ENCODE measurements at places on chromosomes 1 and 21. TPM values are rescaled to one million over a fixed set of nuclear protein-coding genes. Genes with fewer than 3 reads are reported as not detected.

GRCh38 chr1:34500451-34500850 lies 254.4 kb upstream of the GJB5 start:
- peak; percentile 25 for DNase-seq
- H3K27me3 ChIP-seq: no peaks in the 10 kb centered on the region
- H3K4me3 ChIP-seq: no peak overlapping the region
- H3K4me1 ChIP-seq: no peaks in the 10 kb centered on the region

DNA sequence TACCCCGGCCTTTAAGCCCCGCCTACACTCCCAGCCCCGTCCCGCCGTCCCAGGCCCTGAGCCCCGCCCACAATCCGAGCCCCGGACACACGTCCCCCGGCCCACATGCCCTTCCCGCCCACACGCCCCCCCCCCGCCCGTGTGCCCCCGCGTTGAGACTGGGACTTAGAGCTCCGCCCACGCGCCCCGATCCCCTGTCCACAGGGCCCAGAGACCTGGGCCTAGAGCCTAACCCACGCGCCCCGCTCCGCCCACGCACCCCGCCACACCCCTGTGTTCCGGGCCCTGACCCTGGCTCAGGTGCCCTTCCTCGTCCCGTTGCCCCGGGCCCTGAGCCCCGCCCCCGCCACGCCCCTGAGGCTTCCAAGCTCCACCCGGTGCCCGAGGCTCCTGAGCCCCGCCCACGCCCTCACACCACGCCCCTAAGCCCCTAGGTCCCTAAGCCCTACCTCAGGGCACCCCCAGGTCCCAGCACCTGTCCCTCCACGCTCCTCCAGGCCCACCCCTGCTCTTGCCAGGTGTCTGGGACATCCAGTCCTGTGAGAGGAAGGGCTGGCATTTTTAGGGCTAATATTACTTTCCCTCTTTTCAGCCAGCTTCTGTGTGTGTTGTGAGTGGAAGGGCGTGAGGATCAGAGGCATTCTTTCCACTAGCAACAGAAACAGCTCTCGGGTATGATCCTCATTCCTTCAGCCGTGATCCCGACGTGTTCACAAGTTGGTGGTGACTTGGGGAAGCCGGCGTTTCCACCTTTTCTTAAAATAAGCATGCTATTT lies 552 bp upstream of the GPR157 start:
- H3K27me3 ChIP-seq: no peaks in the 10 kb centered on the region
- peaks cover 4% of the 10 kb centered on the region for H3K4me1 ChIP-seq
- peak overlapping the region; percentile 66 for H3K4me3 ChIP-seq
- DNase-seq: peak; percentile 75
- H3K27ac ChIP-seq: no peak overlapping the region

DNA sequence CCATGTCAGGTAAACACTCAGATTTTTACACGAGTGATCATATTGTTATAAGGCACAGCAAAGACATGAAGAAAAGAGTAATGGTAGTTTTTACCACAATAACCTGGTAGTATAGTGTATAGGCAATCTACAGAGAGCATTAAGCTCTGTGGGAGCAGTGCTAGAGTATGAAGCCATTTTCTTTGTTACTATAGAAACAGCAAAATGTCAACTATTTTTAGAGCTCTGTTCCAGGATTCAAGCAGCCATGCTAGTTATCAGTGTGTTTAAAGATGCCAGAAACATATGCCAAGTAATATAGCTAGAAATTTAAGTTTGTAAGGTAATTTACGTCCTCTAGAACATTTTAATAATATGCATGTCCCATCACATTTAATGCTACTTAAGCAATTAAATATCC lies 77.6 kb upstream of the RGS18 start:
- no peaks in the 10 kb centered on the region for H3K4me1 ChIP-seq
- no peak overlapping the region for H3K4me3 ChIP-seq
- H3K27me3 ChIP-seq: no peaks in the 10 kb centered on the region
- H3K27ac ChIP-seq: no peak overlapping the region
- no peak for DNase-seq
- no peaks in the 10 kb centered on the region for H3K36me3 ChIP-seq

DNA sequence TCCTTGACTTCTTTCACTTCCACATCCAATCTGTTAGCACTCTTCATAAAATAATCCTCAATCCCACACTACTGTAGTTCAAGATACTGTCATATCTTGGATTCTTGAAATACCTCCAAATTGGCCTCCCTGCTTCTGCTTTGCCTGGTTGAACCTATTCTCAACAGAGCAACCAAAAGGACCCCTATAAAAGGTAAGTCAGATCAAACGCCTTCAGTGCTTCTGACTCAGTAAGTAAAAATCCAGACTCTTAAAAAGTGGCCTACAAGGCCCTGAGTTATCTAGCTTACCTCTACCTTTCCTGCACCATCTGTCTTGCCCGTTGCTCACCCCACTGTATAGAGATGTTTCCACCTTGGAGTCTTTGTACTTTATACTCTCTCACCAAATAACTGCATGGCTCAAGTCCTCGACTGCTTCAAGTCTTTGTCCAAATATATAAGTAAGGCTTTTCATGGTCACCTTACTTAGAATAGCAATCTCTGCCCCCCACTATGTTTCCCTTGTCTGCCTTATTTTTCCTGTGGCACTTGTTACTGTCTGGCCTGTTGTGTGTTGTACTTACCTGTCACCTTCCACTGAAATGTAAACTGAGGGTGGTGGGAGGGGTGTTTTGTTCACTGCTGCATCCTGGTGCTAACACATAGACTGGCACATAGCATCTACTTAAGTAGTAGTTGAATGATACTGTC lies 5.1 kb upstream of the PIGV start:
- peaks cover 56% of the 10 kb centered on the region for H3K36me3 ChIP-seq
- H3K4me3 ChIP-seq: no peak overlapping the region
- no peaks in the 10 kb centered on the region for H3K27me3 ChIP-seq
- H3K4me1 ChIP-seq: peaks cover 25% of the 10 kb centered on the region

DNA sequence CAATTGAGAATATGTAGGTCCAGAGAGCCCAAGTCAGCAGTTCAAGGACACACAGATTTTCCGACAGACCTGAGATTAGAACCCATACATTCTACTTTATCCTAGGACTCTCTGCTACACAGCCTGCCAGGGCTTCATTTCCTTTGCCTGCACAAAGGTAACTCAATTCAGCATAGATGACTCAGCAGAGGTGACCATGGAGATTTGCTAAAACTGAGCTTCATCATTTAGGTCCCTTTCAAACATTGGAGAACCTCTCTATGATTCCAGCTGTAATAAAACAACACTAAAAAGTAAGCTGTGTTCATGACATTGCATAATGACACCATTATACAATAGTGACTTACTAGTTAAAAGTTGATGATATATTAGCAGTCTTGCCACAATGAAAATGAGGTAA lies 22.2 kb downstream of the DAB1 start:
- DNase-seq: no peak
- H3K27me3 ChIP-seq: no peaks in the 10 kb centered on the region
- no peak overlapping the region for H3K4me3 ChIP-seq
- H3K27ac ChIP-seq: no peak overlapping the region

GRCh38 chr1:179883745-179884138 lies 1.7 kb downstream of the TOR1AIP1 start:
- peaks cover 20% of the 10 kb centered on the region for H3K4me1 ChIP-seq
- H3K36me3 ChIP-seq: peaks cover 10% of the 10 kb centered on the region
- H3K4me3 ChIP-seq: peak overlapping the region; percentile 76
- no peak for DNase-seq
- no peaks in the 10 kb centered on the region for H3K27me3 ChIP-seq
- H3K27ac ChIP-seq: no peak overlapping the region

DNA sequence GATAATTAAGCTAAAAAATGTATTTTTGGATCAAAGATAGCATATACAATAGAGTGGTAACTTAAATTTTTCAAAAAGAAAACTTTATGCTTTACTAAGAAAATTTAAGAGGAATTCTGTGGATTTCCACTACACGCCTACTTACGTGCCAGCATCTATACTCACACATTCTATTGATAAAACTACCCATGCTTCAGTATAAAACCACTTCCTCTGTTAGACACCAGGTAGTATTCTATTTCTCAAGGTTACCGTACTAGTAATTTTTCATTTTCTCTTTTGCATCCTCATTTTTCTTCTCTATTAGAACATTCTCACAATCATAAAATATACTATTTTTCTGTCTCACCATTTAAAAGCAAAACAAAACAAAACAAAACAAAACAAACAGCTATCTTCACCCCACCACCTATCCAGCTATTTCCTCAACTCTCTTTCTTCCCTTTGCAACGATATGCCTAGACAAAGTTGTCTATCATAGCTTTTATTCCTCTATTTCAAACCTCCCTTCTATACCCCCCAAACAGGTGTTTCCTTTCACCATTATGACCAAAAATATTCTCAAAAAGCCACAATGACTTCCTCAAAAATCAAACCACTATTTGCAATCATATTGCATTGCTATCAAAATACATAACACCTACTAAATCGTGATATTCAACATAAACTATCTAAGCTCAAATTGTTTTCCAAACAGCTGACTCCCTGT lies 1652.0 kb downstream of the MRPL39 start:
- no peak overlapping the region for H3K27ac ChIP-seq
- H3K27me3 ChIP-seq: no peaks in the 10 kb centered on the region
- no peaks in the 10 kb centered on the region for H3K36me3 ChIP-seq
- no peaks in the 10 kb centered on the region for H3K4me1 ChIP-seq

DNA sequence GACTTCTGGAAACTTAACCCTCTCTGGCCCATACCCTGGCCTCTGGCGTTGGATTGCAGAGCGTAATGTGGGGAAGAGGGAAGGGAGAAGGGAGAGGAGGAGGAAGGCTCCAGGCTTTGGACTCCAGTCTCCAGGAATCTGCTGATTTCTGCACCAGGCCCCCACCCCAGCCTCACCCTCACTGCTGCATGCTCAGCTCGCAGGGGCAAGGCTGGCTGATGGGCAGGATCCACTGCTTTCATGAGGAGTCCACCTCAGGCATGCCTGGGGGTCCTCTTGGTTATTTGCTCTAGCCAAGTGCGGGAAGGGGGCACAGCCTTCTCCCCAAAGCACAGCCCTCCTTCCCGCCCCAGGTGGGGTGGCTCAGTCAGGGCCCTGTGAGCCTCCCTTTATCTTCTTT lies 3.7 kb downstream of the OLFML3 start:
- H3K27me3 ChIP-seq: no peaks in the 10 kb centered on the region
- H3K27ac ChIP-seq: peak overlapping the region; percentile 52
- peaks cover 24% of the 10 kb centered on the region for H3K36me3 ChIP-seq
- DNase-seq: no peak
- peak overlapping the region; percentile 56 for H3K4me3 ChIP-seq

GRCh38 chr1:28956038-28956464 lies 41.7 kb downstream of the EPB41 start:
- peak overlapping the region; percentile 12 for H3K27ac ChIP-seq
- peak; percentile 51 for DNase-seq
- no peaks in the 10 kb centered on the region for H3K27me3 ChIP-seq
- H3K4me3 ChIP-seq: no peak overlapping the region
- H3K4me1 ChIP-seq: peaks cover 42% of the 10 kb centered on the region

GRCh38 chr1:175725684-175726083 lies 17.7 kb downstream of the TNR start:
- H3K27me3 ChIP-seq: peaks cover 9% of the 10 kb centered on the region
- no peak overlapping the region for H3K4me3 ChIP-seq
- no peak overlapping the region for H3K27ac ChIP-seq
- H3K4me1 ChIP-seq: no peaks in the 10 kb centered on the region

DNA sequence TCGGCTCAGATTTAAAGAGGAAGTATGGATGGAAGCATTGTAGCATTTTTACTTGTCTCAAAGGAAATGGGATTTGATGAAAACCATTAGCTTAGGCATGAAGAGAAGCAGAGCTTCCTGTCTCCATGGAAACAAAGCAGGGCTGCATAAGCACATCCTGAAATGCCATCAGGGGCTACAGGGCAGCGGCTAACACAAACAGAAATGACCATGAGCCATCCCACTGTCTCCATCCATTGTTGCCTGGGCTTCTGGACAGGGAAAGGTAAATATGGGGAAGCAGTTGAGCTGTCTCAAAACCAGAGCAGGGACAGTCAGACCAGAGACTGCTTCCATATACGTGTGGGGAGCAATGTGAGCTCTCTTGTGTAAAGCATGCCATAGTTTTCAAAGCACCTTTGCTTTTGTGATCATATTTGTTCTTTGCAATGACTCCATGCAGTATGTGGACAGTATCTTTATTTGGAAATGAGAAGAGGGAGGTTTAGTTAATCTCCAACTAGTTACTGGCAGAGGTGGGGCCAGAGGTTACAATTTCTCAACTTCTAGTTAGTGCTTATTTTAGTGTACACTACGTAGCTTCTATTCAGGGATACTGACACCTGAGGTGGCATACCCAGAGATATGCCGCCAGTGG lies 176.1 kb downstream of the CACNA1E start:
- H3K4me1 ChIP-seq: no peaks in the 10 kb centered on the region
- no peaks in the 10 kb centered on the region for H3K36me3 ChIP-seq
- DNase-seq: no peak
- H3K27ac ChIP-seq: no peak overlapping the region
- no peak overlapping the region for H3K4me3 ChIP-seq

- no peak overlapping the region for H3K27ac ChIP-seq
- H3K36me3 ChIP-seq: no peaks in the 10 kb centered on the region
- no peaks in the 10 kb centered on the region for H3K27me3 ChIP-seq
- H3K4me3 ChIP-seq: no peak overlapping the region
- H3K4me1 ChIP-seq: peaks cover 11% of the 10 kb centered on the region
- DNase-seq: peak; percentile 81
Observed at GRCh38 chr21:21163904-21164303, 165.7 kb downstream of the NCAM2 start.

- no peak overlapping the region for H3K4me3 ChIP-seq
- no peak for DNase-seq
- H3K27me3 ChIP-seq: no peaks in the 10 kb centered on the region
- H3K4me1 ChIP-seq: no peaks in the 10 kb centered on the region
Observed at GRCh38 chr21:45867671-45868081, 113.9 kb upstream of the COL6A1 start.

DNA sequence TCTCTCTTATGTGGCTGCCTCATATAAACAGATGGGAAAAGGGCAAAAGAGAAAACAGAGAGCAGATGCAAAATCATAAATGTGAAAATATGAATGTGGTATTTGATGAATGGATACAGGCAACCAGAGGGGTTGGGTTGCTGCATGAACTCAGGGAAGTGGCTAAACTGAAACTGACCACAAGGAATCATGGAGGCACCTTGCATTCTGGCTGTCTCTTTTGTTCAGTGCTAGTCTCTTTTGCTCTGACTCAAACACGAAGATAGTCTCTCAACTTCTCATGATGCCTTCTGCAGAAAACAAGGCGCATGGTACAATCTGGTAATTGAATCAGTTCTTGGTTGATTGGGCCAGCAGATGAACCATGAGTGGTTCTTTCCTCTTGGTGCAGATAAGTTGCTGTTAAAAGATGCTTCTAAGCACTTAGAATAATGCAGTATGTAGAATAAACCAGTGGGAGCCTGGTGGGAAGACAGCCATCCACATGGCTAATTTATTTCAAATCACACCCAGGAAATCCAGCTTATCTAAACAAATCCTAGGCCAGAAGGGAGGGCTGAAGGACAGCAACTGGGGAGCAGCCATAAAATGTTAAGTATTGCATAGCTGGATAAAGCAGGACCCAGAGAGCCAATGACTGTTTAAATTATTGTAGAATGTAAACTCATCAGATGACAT lies 64.2 kb downstream of the HLX start:
- no peak for DNase-seq
- no peak overlapping the region for H3K27ac ChIP-seq
- H3K36me3 ChIP-seq: no peaks in the 10 kb centered on the region
- no peaks in the 10 kb centered on the region for H3K4me1 ChIP-seq
- H3K4me3 ChIP-seq: no peak overlapping the region

KLHL17 gene
- 48.3 TPM for total RNA-seq

DPT gene
- total RNA-seq: not detected

OR2T11 gene
- not detected for total RNA-seq

RSPH1 gene
- 0.45 TPM for total RNA-seq

SRGAP2C gene
- total RNA-seq: 47.8 TPM

PER3 gene
- total RNA-seq: 7.5 TPM

ZBTB37 gene
- 17.2 TPM for total RNA-seq
